ENCODE measurements at places on chromosomes 3 and 15. TPM values are rescaled to one million over a fixed set of nuclear protein-coding genes. Genes with fewer than 3 reads are reported as not detected.

DNA sequence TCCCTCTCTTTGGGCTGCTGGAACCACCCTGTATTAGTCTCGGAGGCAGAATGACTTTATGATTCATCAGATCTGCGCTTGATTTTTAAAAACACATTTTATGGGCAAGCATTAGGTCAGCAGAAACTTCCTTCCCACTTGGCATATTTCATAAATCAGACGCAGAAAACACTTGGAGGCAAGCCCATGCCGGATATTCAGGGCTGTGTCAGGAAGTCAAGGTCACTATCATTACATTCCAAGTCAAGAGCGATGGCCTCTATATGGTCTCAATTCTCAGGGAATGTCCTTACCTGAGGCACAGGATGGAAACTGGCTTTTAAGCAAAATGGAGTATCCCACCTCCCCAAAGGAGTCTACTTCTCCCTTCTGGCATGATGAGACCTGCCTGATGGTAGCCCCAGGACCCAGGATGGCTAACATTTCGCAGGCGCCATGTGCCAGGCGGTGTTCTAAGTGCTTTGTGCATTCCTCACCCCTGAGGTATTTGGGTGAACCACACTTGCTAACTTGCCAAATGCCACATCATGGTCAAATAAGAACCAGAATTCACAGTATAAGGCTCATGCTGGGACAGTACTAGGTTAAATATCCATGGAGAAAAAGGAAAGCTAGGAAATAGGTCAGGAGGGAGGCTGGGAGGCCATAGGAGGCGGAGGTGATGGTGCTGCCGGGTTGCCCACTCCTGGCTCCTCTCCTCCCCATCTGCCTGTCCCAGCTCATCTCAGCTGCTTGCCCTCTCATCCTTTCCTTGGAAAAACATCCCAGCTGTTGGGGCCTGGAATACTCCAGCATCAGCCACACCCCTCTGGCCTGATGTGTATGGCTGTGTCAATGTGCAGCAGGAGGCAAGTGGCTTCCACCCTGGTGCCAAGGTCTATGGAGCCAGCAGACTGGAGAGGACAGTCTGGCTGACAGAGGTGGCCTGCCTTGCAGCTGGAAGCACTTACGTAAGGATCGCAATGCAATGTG is 18.8 kb downstream of the BCL2L10 start:
- no peak for DNase-seq

DNA sequence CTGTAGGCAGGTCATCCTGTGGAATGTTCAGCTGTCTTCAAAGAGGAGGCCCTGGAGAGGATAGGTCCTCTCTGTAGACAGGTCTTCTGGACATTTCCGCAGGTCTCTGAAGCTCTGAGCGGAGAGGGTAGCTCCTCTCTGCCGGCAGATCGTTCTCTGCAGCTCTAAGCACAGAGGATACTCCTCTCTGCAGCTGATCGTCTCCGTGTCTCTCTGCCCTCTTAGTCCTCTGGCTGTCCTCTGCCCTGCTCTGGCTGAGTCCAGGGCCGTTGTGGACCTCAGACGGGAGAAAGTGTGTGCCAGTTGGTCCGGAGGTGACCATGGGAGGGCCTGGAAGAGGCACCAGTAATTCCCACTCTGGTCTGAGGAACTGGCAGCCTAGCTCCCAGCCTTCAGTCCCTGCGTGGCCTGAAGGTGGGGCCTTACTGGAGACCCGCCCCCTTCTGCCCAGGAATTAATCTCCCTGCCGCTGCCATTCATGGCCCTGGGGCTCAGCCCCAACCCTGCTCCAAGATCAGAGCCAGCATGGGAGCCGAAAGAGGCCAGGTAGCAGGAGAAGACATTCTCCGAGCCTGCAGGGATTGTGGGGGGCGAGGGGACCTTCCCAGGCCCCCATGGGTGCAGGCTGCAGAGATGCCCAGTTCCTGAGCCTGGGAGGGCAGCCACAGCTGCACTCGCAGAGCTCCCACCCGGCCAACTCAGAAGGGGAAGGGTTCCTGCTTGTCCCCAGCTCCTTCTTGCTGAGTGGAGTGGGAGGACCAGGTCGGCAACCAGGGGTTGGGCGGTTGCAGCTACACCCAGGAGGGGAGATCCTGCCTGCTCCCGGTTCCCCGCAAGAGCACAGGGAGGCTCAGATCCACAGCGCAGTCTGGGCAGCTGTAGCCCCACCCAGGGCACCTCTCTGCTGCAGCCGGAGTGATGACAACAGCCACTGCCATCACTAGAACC is 488.7 kb downstream of the RSL24D1 start:
- DNase-seq: no peak

- DNase-seq: no peak
Measured at GRCh38 chr3:1093217-1093616, 393 bp downstream of the CNTN6 start.

DNA sequence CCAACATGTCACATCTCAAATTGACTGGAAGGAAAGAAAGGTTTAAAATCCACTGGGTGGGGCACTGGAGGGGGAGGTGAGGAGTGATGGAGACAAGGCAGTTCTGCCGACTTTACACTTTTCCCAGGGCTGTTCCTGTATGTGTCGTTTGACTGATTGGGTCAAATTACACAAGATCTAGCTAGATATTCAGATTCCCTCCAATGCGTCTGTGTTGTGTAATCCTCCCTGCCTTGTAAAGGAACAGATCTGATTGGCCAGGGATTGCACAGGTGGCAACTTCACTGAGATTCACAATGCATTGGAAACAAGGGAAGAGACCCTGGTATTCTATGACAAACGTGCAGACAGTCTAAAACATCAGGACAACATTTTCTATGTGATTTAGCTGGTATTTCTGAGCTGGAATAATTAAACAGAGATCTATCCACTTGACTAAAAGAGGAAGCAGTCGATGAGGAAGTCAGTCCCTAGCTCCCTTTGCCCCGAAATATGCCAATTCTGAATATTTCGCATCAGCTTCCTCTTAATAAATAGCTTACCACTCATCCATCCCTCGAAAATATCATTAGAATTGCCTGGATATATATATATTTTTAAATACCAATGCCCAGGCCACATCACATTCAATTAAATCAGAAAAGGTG is 312.9 kb downstream of the RORA start:
- no peak for DNase-seq

DNA sequence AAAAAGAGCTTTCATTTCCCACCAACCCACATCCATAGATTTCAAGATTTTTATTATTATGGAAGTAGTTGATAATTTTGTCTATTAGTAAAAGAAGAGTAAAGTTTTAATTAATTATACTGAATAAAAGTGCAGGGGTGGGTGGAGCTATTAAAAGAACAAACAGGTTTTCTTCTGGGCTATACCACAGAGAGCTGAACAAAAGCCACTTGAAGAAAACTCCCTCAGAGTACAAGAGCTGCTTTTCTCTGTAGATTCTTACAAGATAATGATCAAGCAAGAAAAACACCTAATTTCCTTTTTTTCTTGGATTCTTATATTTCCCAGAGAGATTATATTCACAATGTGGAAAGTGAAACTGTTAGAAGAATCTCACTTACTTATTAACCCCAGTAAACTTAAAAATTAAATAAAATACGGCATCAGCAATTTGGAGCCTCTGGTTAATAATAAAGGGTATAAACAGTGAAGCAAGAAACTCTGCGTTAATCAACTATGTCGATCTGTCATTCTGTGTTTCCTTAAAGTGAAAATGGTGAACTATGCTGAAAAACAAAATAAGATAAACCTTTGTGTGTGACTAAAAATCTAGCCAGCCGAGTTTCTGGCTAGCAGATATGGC is 84.9 kb downstream of the THBS1 start:
- DNase-seq: peak; percentile 19

DNA sequence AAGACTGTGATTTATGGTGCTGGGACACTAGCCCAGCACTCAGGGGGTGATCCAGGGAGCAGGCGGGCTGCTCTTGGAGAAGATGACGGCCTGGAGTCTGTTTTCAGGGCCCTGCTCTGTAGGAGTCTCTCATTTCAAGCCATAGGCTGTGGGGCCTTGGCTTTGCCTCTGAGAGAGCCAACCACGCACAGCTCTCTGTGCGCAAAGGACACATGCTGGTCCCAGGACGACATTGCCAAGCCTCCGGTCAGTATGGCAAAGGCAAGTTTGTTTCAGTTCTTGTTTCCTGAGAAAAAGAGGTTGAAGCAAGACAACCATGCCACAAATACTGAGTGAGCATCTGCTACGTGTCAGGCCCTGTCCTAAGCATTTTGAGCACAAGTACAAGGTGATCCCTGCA is 197.1 kb downstream of the EPHB1 start:
- no peak for DNase-seq

- DNase-seq: no peak
Measured at GRCh38 chr3:186967686-186968085, 37.4 kb downstream of the ST6GAL1 start.

DNA sequence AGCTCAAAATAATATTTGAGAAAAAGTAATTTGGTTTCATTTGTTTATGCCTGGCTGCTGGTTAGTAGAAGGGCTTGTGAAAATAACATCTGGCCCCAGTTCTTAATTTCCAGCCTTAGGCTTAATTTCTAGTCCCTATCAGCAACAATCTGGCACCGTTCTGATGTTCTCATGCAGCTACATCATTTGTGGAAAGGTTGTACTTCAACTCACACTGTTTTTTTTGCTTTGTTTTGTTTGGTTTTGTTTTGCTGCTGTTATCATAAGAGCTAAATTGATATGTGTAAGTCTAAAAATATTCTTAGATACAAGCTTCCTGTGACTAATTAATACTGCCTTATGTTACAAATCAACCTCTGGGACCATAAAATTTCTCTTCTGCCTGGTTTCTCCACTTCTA is 8.9 kb downstream of the CPA3 start:
- DNase-seq: no peak

DNA sequence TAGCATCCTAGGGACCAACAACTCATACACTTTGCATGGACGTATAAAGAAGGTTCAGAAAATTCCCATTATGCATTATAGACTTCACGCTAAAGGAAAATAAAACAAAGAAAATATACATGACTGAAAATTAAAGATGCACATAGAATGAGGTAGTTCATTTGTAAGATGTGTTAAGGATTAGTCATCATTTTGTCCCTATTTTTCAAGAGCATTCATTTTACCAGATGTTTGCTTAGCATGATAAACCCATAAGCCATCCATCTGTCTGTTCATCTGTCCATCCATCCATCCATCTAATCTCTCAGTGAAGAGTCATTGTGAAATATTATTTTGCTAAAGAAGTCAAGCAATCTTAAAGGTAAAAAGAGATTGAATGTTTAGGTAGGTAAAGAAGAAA is 80.3 kb downstream of the TFG start:
- no peak for DNase-seq

- DNase-seq: no peak
Measured at GRCh38 chr3:56055951-56056350, 412.3 kb downstream of the ERC2 start.

DNA sequence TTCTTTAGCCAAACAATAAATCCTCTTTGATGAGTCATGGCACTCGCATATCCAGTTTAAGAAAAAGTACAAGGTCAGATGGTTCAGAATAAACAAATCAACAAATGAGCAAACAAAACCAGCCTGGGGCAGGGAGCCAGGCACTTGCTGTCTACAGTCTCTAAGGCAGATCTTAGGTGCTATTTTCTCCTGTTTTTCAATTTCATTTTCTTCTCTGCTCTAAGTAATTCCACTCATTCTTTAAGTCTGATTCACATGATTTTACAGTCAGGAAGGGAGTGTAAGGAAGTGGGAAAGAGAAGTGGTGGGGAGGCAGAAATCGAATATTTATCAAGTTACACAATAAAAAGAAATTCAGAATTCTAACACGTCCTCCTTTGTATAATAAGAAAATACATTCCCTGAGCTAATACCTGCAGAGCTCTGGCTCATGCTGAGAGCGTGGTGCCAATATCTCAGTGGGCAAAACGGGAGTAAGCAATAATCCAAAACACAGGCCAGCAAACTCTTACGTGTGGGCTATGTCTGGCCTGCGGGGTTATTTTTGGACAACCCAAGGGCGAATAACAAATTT is 298.6 kb downstream of the ADAMTS17 start:
- peak; percentile 25 for DNase-seq

DNA sequence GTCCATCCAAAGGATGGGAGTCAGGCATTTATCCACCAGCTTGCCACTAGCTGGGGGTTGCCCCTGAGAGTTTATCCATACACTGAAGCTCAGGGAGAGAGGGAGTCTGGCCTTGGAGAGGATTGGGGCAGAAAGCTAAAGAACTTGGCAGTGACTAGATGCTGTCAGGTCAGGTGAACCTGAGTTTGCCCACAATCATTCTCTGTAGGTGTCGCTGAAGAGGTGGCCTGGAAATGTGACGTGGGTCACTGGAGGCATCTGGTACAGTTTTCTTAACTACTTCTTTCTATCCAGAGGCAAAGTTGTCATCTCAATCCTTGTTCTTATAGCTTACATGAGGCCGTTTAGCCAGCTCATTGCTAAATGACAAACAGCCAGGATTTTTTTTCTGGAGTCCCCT is 298.0 kb upstream of the CTNNB1 start:
- no peak for DNase-seq

- no peak for DNase-seq
Measured at GRCh38 chr3:71754610-71755253, 1.1 kb downstream of the GPR27 start.

GRCh38 chr15:80612118-80612823 is 82.8 kb upstream of the ABHD17C start:
- DNase-seq: no peak

GRCh38 chr3:107660306-107660976 is 137.7 kb downstream of the BBX start:
- DNase-seq: no peak

GRCh38 chr15:80749589-80749988 is 29.6 kb upstream of the CEMIP start:
- DNase-seq: no peak

DNA sequence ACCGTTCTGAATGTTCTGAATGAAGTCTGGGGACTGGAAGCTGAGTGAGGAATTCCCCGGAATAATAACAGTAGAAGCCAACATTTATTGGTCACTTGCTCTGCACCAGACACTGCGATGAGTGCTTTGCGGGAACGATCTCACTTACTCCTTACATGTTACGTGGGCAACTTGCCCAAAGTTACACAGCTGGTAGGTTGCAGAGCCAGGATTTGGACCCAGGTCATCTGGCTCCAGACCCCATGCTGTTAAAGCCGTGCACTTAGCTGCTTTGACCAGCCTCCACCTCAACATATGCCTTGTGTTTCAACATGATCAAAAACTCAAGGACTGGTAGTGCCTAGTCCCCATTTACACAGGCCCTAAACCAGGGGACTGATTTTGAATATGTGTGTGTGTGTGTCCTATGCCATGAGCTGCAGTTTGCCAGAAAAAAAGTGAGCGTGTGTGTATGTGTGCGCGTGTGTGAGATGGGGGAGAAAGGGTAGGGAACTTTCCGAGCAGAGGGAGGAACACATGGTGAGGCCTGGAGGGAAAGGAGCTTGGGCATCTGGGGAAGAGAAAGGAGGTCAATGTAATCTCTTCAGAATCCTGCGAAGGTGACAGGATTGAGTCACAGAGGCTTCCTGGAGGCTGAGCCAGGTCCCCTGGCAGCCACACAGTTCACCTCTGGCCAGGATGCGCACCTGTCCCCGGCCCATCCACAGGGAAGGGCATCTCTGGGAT is 28.9 kb downstream of the LINGO1 start:
- DNase-seq: no peak

The TARS3 gene
- total RNA-seq: 9.5 TPM

The ADPRH gene
- total RNA-seq: 6.0 TPM

The FBXW12 gene
- not detected for total RNA-seq

All from epithelial cell of proximal tubule (primary cell).